ENCODE measurements at places on chromosomes 2 and 18. TPM values are rescaled to one million over a fixed set of nuclear protein-coding genes. Genes with fewer than 3 reads are reported as not detected.
A peak's percentile ranks its signal among the peaks of the same experiment; 100 is the strongest.

DNA sequence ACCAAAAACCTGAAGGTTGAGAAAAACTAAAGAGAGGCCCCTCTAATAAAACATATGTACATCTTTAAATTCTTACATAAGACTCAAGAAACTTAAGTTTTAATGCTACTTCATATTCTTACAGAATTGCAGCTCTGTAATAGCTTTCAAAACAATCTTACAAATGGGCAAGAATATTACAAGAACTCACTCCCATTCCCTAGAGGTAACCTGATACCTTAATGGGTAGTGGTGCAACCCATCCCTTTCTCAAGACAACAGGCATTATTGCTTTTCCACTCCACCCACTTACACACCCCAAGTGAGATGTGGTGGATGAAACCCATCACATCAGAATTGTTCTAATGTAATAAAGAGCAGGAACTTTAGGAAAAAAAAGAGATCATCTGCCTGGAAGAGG, 103.7 kb downstream of the RBMS1 start:
- DNase-seq, result no peak

- DNase-seq, result no peak
Observed at GRCh38 chr18:70069382-70069781, 121.7 kb upstream of the CD226 start.

The USP40 gene
- 35.2 TPM for total RNA-seq

The IL37 gene
- total RNA-seq, result not detected

DNA sequence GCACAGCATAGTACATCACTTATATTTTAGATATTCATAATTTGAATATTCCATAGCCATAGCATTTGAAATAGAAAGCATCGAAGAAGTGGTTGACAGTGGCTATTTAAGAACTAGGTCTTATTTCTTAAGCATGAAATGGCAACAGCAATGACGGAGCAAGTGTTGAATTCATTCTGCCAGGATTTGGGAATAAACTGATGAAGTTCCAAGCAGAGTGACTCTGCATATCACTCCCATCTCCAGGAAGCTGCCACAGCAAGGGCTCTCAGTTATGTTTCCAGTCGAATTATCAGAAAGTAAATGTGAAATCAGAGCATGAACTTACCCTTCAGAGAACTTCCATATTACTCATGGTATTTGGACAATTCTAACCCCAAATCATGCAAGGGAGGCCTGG, 208.1 kb downstream of the IKZF2 start:
- no peak for DNase-seq

The TMEM17 gene
- total RNA-seq, result 2.3 TPM

- no peak for DNase-seq
Observed at GRCh38 chr2:142041996-142042395, 88.8 kb downstream of the LRP1B start.

- DNase-seq, result no peak
Observed at GRCh38 chr2:105553538-105554196, 154.8 kb upstream of the FHL2 start.

DNA sequence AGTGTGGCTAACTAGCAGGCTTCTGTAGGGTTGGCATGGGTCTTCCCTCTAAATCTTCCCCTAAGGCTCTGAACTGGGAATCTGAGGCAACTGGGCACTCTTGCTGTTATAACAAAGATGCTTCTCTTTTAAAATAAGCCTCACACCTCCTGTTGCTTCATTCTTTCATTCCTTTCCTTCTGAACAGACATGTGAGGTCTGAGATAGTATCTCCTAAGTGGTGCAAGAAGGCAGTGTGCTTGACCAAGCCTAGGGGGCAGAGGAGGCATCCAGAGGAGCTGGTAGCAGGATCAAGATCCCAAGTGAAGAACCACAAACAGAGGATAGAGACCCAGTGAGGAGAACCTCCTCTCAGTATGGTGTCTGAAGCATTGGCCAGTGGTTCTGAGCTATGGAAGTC, 90.9 kb downstream of the TTC27 start:
- no peak for DNase-seq

- DNase-seq, result no peak
Observed at GRCh38 chr2:218264773-218265561, 4.2 kb downstream of the GPBAR1 start.

DNA sequence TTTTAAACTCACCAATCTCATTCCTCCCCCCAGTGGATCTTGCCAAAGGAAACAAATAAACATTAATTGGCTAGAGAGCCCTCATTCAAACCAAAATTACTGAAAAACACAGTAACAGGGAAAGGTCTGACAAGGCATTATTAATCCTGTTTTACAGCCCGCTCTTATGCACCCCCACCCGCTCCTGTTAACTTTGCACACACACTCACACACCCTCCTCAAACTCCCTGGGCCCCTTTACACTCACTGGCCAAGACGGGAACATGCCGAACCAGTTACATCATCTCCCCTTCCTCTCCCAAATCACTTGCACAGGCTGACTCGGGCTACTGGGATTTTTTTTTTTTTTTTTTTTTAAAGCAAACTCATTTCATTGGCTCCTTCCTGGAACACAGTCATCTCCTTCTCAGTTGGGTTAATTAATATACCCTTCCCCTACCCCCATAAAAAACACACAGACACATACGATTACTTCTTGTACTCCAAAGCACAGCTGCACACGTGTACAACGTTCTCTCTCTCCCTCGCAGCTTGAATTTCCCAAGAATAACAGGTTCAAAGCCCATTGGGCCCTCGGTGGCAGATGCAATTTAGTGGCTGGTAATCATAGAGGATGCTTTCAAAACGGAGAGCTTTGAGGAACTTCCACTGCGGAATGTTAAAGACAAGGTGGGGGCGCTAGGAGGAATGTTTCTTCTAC, 31.8 kb downstream of the KLF7 start:
- peak; percentile 23 for DNase-seq

The SP9 gene
- 0.80 TPM for total RNA-seq

GRCh38 chr2:241876528-241877196, 7.1 kb downstream of the RTP5 start:
- DNase-seq, result no peak

- DNase-seq, result no peak
Observed at GRCh38 chr2:116304328-116304727, 1510.2 kb upstream of the DDX18 start.

The CFAP65 gene
- total RNA-seq, result not detected

GRCh38 chr18:42178376-42179080, 223.5 kb downstream of the PIK3C3 start:
- DNase-seq, result no peak

DNA sequence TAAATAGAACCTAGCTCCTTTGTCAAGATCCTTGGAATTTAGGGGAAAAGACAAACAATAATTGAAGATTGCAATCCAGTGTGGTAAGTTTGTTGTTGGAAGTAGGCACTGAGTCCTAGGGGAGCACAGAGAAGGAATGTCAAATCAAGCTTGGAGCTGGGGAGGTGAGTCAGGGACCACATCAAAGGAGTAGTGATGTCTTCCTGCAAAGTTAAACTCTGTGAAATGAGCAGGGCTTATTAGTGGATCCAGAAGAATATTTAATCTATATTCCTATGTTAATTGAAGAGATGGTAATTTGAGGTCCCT, 41.7 kb upstream of the NABP1 start:
- DNase-seq, result no peak

The MTCL1 gene
- 4.9 TPM for total RNA-seq

The NYAP2 gene
- 0.15 TPM for total RNA-seq

DNA sequence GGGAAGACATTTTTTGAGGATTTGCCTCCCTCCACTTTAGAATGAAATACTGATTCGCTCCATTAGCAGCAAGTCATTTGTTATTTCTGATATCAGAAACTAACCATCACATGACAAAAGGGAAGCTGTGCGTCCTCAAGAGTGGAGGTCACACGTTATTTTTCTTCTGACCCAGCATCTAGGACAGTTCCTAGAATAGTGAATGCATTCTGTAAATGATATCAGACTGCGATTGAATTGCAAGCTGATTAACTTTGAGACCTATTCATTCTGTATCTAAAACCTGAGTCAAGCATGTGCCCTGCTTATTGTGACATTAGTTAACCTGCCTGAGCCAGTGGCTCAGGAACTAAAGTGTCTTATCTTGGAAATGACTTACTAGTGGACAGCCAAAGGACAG, 10.1 kb downstream of the DAPL1 start:
- DNase-seq, result no peak

The UGT1A5 gene
- not detected for total RNA-seq
